ENCODE measurements at places on chromosomes 5 and 9.
A peak's percentile ranks its signal among the peaks of the same experiment; 100 is the strongest.

DNA sequence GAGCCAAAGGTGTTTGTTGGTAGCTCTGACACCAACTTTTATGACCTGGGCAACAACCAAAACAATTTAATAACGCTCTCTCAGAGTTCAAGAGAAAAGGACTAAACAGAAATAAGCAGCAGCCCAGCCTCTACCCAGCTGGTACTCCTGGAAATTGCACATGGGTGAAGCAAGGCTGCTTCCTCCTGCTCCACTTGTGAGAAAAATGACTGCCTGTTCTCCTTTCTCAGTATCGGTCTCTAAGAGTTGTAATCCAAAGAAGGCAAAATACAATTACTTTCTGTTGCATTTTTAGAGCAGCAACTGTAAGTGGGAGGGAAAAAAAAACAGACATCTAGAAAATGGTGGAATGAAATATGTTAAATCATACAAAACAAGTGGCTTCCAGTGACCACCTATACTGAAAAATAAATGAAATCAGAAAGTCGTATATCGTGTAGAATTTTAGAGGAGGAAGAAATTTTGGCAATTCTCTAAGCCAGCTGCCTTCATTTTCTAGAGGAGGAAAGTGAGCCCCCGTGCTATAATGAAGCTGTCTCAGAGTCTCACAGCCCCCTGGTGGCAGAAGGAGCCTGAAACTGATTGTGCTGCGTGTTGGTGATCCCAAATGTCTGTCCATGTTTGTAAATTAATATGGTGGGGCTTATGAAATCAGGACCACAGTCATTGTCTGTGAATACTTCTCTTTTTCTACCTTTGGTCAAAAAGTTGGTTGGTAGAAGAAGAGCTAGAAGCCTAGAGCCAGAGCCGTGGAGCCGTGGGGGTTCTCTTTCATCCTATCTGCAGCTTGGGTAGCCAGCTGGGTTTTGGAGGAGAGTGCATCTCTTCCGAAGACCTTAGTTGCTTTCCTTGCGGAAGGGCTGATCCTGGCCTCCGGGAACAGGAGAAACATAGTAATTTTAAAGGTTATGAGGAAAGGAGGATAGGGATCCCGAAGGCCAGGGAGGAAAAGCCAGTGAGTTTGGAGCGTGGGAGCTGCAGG is 139.9 kb downstream of the PIP5K1B start:
- DNase-seq: peak; percentile 38

DNA sequence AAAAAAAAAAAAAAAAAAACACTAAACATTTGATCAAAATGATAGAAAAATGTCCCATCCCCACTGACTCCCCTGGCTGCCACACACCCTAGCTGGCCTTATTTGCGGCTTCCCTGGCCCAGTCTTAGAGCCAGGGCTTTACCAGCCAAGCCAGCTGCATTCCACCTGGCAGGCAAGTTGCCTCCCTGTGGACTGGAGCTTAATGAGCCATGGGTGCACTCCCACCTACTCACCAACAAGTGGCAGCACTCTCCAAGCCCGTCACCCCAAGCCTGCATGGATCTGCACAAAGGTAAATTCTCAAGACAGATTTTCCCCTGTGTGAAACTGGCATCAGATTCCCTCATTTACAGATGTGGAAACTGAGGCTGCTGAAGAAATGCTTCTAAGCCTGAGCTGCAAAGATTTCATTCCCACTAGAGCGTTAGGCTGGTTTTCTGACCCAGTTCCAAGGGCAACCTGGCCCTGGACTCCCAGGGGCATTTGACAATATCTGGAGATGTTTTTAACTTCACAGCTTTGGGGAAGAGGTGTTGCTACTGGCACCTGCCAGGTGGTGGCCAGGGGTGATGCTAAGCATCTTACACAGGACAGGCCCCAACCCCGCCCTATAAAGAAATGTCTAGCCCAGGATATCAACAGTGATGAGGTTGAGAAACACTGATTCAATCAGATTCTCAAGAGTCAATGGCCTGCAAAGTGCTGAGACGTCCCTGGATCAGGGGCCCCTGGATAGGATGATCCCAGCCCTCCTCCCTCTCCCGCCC is 21.9 kb upstream of the VDAC1 start:
- peak; percentile 56 for DNase-seq

GRCh38 chr5:151509836-151510235 is 62.4 kb downstream of the SLC36A1 start:
- no peak for DNase-seq

DNA sequence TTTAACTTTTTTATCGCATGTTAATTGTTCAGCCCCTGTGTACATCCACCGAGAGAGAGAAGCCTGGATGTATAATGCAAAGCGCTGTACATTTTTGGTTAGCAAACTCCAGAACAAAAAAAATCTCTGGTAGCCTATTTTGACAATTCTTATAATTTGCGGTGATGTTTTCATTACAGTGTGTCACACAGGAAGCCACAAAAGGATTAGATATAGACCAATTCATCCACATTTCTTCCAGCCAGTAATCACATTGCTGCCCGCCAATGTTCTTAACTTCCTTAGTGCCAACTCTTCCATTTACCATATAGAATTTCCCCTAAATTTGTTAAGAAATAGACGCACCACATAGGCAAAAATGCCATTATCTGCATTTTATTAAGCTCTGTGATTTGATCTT is 435.6 kb downstream of the EFNA5 start:
- DNase-seq: no peak

- DNase-seq: no peak
Observed at GRCh38 chr5:10556289-10556807, 7.5 kb upstream of the ANKRD33B start.

DNA sequence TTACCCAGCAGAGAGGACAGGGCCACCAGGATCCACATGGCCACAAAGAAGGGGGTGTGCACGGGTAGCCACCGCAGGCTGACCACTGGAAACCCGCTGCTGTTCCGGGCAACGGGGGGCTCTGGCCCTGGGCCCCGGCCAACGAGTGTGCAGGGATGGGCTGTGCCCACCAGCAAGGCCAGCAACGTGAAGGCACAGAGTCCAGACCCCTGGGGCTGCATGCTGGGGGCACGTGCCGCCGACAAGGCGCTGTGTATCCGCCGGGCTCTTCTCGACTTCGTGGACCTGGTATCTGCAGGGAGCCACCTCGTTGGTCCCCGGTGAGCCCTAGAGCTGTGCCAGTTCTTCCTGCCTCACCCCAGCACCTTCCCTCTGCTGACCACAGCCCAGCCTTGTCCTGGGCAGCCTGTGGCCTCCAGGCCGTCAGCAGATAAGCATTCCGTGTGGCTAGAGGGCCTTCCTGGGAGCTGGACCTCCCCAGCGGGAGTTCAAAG is 42.2 kb upstream of the CEP72 start:
- peak; percentile 5 for DNase-seq

- DNase-seq: no peak
Observed at GRCh38 chr9:126424511-126424910, 97.9 kb downstream of the MVB12B start.

GRCh38 chr9:5449521-5450358 is 602 bp upstream of the CD274 start:
- DNase-seq: no peak

- DNase-seq: no peak
Observed at GRCh38 chr5:312845-313244, 8.7 kb upstream of the AHRR start.

DNA sequence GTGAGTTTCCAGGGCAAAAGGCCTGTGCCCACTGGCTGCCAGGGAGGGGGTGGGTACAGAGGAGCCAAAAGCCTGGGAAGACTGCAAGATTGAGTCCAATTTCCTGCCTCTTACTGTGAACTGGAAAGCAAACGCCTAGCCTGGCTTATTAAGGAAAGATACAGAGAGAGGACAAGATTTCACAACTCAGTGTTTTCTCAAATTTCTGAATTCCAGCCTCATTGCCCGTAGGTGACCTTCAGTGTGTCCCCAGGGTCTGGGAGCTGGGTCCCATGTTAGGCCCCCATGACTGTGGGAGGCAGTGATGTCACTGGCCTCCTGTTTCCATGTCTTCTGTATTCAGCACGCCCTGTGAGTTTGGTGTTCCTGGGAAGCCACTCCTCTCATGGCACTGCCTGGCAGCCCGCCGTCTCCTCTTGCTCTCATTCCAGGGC is 60.6 kb upstream of the PTPN3 start:
- DNase-seq: no peak

GRCh38 chr5:3317051-3317795 is 278.4 kb upstream of the IRX1 start:
- no peak for DNase-seq

- DNase-seq: peak; percentile 77
Observed at GRCh38 chr9:126781186-126782052, 23.4 kb upstream of the ZBTB43 start.

- DNase-seq: peak; percentile 38
Observed at GRCh38 chr9:122370869-122371755, at the start of gene PTGS1. TSS of gene PTGS1 (plus strand) at chr9:122371024. CDS start at chr9:122371085, 61 bp downstream.

DNA sequence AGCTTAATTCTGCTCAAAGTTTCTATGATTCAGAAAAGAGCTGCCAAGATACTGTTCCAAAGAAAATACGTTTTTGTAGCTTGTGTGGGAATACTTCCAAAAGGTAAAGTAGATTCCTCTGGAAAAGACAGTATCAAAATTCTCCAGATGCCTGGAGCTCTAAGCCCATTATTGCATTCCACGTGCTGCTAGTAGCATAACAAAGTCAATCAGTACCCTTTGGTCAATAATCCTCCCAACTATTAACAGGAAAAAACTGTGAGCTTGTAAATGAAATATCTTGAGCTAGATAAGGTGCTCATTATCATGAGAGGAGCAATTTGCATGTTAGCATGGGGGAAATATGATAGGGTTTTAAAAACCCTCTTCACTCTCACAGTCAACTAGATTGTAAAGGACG is 229.5 kb upstream of the TYRP1 start:
- no peak for DNase-seq

GRCh38 chr5:96584712-96585111 is 77.5 kb upstream of the CAST start:
- no peak for DNase-seq

- no peak for DNase-seq
Observed at GRCh38 chr5:176891331-176891958, 7.7 kb downstream of the HK3 start.

DNA sequence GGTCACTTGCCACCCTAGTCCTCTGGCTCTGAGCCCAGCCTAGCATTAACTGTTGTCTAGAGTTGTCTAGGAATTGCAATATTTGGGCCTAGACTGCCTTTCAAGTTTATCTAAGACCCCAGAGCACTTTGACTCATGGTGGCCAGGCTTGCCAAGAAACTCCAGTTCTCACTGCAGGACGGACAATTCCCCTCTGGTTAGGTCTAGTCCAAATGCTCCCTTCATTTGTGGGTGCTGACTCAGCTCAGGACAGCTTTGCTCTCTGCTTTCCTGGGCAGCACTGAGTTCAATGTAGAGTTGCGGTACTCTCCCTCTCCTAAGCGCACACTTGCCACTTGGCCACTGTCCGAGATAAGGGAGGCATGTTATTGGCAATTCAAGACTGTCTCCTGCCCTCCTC is 619.4 kb downstream of the TLE1 start:
- no peak for DNase-seq

GRCh38 chr9:135661816-135662560 is 1.1 kb upstream of the LCN9 start:
- no peak for DNase-seq

GRCh38 chr5:79617539-79617938 is 5.3 kb downstream of the TENT2 start:
- DNase-seq: no peak

DNA sequence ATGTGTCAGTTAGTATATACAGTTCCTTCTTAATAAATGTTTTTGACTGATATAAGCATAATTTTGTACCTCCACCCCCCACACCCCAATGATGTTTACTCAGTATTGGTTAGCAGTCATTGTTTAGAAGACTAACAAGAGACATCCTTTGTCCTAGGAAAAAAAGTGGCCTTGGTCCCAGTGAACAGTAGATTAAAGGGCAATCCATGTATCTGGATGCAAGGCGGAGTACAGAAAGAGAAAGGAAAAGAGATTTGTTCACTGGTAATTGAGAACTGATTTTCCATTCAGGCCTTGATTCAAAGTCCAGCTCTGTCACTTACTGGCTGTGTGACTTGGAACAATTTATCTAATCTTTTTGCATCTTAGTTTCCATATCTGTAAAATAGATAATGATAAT is 4.6 kb downstream of the RALGPS1 start:
- DNase-seq: no peak

- DNase-seq: no peak
Observed at GRCh38 chr5:65927503-65928321, 1.3 kb downstream of the ERBIN start.

GRCh38 chr9:69412741-69413150 is 87.7 kb downstream of the ENTREP1 start:
- DNase-seq: peak; percentile 72

DNA sequence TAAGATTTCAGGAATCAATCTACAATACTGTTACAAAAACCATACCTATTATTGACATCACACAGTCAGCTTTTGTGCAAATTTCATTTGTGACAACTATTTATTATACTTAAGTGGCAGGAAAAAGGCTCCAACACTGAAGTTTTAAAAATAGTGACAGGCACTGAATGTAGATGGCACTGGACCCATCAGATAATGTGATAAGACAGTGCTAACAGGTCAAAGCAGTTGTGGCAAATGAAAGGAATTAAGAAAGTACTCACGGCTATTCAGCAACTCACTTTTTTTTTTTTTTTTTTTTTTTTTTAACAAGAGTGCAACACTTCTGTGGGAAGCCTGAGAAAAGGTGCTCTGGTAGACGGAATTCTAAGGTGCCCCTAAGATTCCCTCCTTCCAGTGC is 115.0 kb upstream of the MEF2C start:
- DNase-seq: no peak

DNA sequence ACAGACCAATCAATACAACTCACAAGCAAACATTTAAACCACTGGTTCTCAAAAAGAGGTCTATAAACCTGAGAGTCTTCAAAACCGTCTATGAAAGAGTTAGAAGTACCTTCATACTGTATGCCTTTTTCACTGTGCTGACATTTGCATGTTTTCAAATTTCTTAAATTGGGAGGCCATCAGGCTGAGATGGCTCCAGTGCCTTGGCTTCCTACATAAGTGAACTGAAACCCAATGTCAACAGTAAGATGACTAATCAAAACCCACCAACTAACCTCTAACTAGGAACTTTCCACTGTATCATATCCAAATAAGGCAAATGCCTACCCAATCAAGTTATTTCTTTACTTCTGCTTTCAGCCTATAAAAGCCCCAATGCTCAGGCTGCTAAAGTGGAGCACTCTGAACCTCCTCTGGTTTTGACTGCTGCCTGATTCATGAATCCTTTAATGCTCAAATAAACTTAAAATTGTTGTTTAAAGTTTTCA is 35.1 kb downstream of the FAM13B start:
- DNase-seq: no peak

- no peak for DNase-seq
Observed at GRCh38 chr5:179488975-179489374, 61.4 kb upstream of the RUFY1 start.

- no peak for DNase-seq
Observed at GRCh38 chr9:89623925-89624420, 19.2 kb downstream of the GADD45G start.

DNA sequence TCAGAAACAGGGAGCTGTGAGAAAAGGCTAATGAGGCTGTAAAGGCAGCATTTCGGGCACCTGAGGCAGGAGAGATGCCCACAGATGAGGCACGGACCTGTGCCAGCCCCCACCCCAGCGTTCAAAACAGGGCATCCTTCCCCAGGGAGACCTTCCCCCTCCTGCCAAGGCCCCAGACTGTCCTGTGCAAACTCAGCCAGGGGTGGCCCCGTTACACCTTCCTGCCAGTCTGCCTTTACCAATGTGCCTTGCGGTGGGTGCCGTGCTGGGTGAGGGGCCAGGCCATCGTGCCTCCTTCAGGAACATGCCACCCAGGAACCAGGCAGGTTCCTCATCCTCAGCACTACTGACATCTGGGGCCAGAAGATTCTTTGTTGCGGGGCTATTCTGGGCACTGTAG is 53.9 kb downstream of the AK8 start:
- DNase-seq: no peak

Data from mucosa of gallbladder (tissue), 1 donor.